IMR-90 (cell line): ENCODE measurements at places on chromosomes 1 and 21.
A peak's percentile ranks its signal among the peaks of the same experiment; 100 is the strongest.

GRCh38 chr1:47417170-47418044 lies 1.3 kb downstream of the FOXE3 start:
- no peak for DNase-seq

DNA sequence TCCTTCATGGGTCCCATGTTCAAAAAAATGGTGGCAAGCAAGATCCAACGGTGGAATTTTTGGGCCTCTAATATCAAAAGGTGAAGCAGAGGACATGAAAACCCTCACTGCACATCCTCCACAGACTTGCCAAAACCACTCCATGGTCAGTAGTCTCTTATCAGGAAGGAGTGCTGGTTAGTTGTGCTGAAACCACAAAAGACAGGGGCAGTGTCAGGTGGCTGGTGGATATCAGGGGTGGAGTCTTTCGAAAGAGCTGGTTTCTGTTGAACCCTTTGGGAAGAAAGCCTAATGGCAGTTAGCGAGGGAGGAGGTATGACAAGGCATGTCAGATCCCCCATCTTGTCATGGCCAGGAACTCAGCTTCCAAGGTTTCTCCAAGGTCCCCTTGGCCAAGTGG lies 395.9 kb upstream of the CAMK1G start:
- DNase-seq = no peak

GRCh38 chr1:223525957-223526356 lies 132.7 kb downstream of the CCDC185 start:
- no peak for DNase-seq

- DNase-seq = peak; percentile 78
These were observed 5.5 kb downstream of the AZIN2 start for GRCh38 chr1:33086384-33086850.

DNA sequence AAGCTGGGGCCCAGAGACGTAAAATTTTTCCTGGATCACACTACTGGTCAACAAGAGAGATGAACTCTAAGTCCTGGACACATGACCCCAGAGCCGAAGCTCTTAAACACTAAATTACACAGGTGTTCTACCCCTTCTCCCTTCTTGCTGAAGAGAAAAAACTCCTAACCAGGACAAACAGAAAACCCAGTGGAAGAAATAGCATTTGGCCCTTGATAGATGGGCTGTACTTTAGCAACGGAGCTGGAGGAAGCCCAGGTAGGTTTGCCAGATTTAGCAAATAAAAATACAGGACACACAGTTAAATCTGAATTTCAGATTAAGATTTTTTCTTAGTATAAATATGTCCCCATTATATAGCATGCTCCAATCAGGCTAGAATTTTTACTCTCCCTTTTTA lies 72.7 kb downstream of the DIRAS3 start:
- no peak for DNase-seq

GRCh38 chr1:99482286-99482685 lies 163.6 kb upstream of the PALMD start:
- DNase-seq = no peak

- no peak for DNase-seq
These were observed 133.8 kb downstream of the CNIH3 start for GRCh38 chr1:224749916-224750315.

DNA sequence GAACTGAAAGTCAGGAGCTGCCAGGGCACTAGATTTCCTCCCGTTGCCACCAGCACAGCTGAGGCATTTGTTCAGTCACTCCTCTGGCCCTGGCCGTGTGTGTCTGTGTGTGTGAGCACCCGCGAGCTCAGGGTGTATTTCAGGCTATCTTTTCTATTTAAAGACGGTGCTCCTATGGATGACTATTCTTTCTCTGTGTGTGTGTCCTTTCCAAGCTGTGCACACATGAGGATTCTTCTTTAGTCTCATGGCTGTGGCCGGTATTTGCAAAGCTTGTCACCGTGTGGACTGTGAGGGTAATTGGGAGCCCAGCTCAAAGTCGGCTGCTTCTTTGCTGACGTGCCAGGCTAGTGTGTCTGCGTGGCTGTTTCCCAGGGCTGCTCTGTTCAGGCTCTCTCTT lies 3.0 kb upstream of the KCND3 start:
- DNase-seq = no peak

GRCh38 chr1:206521694-206522402 lies 14.5 kb downstream of the RASSF5 start:
- DNase-seq = no peak

DNA sequence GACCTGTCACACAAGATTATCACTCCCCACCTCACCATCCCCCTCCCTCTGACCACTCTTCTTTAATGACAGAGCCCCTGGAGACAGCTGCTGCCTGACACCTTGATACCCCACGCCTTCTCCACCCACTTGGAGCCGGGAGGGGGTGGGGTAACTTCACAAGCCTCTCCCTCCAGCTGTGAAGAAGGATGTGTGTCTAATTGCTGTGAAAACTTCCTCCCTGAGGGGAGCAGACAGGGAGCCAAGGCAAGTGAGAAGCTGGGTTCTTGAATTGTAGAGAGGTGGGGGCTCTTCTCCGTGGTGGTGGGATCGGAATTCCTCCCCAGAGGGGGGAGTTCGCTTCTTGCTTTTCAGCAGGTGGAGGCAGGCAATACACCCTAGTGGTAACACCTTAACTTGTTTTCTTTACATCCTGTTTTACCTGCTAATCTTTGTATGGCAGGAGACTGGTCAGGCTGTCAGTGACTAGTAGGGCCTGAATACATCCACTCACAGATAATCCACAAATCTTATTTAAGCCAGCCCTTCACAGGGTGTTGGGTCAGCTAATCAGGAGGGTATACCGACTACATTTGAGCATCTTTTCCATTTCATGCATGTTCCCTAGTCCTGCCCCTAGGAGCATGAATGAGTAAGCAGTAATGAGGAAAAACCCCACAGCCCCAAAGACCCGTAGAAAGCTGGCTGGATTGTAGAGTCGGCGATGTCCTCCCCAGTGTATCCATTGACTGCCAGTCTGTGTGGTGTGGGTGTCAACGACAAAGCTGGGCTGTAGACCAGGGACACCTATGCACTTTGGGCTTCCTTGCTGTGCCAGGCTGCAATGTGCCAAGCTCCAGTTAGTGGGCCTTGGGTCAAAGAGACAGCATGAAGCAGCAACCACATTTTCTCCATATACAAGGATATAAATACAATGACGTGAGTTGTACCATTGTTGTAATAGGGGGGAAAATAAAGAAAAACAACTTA lies 57.3 kb downstream of the NFASC start:
- no peak for DNase-seq

DNA sequence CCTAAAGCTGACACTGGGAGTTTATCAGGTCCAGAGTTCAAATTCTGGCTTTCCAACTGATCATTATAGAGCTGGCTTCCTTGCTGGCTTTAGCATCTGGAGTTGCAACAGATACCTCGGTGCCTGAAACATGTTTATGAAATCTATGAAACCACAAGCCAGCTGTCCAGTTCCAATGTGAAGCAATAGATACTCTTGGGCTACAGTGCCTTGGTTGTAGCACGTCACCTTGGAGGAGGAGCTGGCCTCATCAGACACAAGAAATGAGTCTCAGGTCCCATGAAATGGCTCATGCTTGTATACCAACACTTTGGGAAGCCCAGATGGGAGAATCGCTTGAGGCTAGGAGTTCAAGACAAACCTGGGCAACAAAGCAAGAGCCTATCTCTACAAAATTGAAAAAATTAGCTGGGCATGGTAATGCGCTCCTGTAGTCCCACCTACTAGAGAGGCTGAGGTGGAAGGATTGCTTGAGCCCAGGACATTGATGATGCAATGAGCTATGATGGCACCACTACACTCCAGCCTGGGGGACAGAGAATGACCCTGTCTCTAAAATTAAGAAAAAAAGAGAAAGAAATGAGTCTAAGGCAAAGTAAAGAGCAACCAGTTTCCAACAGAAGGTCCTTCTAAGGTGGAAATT lies 132.5 kb upstream of the ZNF648 start:
- peak; percentile 31 for DNase-seq

DNA sequence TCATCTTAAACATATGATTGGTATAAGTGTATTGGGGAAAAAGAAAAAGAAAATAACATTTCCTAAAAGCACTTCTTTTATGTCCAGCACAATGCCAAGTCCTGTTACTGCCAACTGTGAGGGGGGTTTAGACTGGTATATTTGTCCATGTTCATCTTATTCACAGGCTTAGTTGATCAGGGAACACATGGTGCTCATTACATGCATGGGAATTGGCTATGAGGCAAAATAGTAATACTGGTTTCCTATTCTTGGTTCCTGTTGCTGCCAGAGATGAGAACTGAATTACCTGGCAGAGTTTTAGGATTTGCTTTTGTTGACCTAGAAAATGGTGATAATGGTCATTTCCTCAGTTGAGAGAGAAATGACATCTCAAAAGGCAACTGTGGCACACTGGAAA lies 398.8 kb downstream of the DUSP10 start:
- DNase-seq = no peak

DNA sequence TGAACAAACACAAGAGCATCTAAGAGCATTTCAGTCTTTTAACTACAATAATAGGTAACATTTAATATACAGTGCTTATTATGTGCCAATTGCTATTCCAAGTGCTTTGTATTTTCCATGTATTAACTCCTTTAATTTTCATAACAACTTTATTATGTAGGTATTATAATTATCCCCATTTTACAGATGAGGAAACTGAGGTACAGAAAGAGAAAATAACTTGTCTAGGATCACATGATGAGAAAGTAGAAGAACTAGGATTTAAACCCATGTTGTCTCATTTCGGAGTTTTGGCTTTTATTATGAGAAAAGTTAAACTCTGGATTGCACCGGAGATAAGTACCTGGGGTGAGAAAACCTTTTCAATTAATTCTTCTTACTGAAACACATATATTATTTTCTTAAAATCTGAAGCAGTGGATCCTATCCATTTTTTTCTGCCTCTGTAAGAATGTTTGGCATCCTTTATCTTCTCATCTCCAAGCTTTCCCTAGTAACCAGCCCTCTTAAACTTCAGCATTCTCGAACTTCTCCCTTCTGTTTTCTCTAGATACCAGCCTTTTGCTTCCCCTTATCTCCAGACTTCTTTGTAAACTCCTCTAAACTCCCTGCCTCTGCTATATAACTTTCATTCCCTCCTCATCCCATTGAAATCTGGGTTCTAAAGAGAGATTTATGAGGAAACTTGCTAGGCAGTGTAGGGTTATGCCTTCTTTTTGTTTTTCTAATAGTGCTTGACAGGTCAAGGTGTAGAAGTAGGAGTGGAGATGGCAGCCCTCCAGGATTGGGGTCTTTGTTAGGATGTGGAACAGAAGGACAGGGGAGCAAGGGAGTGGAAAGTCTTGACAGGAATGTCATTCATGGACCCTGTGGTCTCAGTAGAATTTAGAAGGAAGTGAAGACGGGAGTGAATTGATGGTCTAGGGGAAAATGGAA lies 28.3 kb downstream of the POU2F1 start:
- no peak for DNase-seq

GRCh38 chr1:164602101-164602422 lies 43.1 kb downstream of the PBX1 start:
- DNase-seq = no peak

- no peak for DNase-seq
These were observed 997.3 kb downstream of the AMY1C start for GRCh38 chr1:104746994-104747393.

- no peak for DNase-seq
These were observed 118.8 kb upstream of the TMPRSS15 start for GRCh38 chr21:18522181-18522972.

- DNase-seq = no peak
These were observed 2.5 kb upstream of the PLEKHM2 start for GRCh38 chr1:15681349-15682292.

GRCh38 chr1:236342403-236343245 lies 51.5 kb upstream of the EDARADD start:
- no peak for DNase-seq

- DNase-seq = peak; percentile 91
These were observed 6.5 kb downstream of the GALNT2 start for GRCh38 chr1:230073371-230074035.

DNA sequence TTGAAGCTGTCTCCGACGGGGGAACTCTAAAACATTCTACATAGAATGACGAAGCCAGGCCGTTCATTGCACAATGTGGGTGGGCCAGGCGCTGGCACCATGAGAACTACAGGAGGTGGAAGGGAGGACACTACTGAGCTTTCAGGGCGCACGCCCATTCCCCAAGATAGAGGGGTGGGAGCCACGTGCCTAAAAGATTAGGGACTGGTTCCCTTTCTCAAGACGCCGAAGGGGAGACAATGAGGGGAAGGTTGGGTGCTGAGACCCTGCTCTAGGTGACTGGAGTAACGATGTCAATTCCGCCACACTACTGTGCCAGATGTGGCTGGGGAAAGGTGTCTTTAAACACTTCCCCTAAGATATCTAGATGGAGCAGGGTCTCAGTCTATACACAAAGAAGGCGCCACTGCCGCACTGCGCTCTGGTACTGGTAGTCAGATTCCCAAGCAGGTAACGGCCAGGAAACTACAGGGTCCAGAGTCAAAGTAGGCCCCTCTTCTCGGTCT lies 782 bp downstream of the CSDE1 start:
- peak; percentile 58 for DNase-seq

GRCh38 chr1:31669433-31669785 lies 24.7 kb upstream of the PEF1 start:
- no peak for DNase-seq

- DNase-seq = no peak
These were observed 5.9 kb upstream of the LUZP1 start for GRCh38 chr1:23174426-23175110.

- DNase-seq = no peak
These were observed 30.3 kb downstream of the TMEM69 start for GRCh38 chr1:45718289-45718688.

DNA sequence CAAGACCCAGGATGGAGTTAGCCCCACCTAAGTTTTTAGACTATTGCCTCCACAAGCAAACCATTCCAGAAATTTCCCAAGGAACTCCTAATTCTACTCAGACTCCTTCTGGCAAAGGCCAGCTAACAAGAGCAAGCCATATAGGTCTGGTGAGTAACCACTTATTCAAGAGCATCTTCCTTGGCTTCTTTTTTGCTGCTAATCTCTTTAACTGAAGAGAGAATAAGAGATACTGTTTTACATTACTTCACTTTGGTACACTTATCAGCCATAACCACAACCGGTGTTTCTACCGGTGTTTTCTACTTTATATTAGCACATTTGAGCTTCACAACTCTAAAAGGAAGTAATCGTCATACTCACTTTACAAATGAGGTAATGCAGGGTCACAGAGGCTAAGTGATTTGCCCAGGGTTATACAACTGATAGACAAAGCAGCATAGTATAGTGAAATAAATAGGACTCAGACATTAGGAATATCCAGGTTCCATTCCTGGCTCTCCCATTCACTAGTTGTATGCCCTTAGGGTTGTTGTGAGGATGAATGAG lies 1.7 kb upstream of the EPS15 start:
- DNase-seq = no peak

- peak; percentile 25 for DNase-seq
These were observed 290.3 kb upstream of the SGIP1 start for GRCh38 chr1:66243548-66244130.

DNA sequence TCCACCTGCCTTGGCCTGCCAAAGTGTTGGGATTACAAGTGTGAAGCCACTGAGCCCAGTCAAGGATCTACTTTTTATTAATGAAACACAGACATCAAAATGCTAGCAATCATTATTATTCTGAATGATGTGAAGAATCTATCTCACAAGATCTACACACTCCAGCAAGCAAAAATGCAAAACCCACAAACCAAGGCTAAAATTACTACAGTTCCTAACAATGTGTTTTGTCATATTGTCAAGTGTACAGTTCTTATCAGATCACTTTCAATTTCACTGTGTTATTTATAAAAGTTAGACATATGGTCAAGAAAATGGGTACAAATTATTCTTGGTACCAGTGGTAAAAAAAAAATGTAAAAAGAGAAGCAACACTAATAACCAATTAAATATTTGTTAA lies 61.3 kb upstream of the SDC3 start:
- DNase-seq = no peak
